ENCODE measurements at places on chromosomes 3 and 15.

DNA sequence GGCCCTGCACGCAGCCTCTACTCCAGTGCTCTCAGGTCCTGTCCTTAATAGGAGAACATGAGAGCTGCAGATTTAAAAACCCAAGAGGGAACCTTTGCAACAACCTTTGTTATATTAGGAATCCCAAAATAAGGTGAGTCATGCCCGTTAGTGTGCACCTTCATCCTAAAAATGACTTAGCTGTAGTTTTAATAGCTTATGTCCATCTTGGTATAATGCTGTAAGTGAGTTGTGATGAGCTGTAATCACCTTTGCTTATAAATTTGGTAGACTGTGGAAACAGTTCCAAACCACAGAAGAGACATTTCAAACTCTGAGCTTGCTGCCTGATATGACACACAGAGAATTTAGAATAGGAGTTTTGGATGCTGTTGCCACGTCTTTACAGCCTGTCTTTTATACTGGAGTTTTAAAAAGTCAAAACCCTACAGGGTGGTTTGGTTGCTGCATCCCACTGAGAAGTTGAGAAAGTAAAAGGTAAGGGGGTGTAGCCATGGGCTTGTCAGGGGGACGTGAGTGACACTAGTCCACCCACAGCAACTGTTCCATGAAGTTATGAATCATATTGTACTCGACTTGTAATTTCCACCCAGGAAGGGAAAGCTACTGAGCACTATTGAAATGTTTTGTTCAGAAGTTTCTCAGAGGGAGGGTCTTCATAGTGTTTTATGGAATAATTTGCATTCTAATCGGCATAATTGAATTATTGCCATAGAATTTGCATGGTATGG, 27.4 kb upstream of the CD47 start:
- no peak for DNase-seq

- DNase-seq = no peak
Observed at GRCh38 chr3:185537369-185537970, 14.9 kb downstream of the LIPH start.

DNA sequence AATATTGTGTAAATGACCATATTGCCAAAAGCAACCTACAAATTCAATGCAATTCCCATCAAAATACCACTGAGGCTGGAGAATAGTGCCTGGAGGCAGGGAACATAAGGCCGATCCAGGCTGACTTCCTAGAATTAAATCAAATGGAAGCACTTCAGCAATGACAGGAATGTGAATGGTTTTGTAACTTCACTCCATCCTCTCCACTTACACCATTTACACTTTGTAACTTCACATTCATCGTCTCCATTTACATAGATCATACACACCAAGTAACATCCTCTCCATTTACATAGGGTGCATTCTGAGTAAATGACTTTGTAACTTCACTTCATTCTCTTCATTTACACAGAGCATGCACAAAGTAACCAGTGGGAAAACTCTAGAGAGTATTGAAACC, 11.6 kb downstream of the STRIT1 start:
- DNase-seq = no peak

GRCh38 chr15:59590027-59590426, 21.6 kb upstream of the GCNT3 start:
- DNase-seq = no peak

DNA sequence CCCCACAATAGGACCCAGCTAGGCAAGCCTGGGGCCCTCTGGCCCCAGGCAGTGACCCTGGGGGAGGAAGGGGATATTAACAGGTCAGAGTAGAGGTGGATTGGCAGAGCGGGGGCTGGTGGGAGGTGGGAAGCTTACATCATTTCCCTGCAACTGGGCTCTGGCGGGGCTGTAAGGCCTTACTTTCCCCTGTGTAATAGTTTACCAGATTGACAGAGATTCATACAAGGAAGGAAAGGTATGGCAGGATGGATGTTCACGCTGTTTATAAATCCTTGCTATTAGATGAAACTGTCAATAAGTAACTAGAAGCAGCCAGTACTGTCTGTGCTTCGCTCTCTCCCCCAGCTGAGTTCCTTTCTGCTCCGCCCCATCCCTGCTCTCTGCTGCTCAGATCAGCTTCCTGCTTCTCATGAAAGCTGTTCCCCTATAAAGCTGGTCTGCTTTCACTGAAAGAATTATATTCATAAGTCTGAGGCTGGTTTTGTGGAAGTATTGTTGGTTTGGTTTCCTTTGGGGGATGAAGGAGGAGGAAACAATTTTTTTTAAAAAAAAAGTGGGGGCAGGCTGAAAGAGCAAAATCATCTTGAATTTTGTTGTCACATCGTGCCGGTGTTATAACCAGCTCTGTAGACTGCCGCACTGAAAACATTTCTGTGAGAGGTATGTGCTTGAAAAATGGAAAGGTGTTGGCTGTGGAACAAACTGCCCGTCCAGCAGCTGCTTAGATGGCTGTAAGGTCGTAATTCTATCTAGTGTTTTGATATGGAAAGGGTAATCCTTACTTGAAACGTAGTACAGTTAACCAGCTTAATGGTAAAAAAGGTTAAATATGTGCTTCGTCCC, 76.4 kb downstream of the BBX start:
- DNase-seq = no peak

- DNase-seq = no peak
Observed at GRCh38 chr3:113758389-113759024, 11.7 kb downstream of the ATP6V1A start.

DNA sequence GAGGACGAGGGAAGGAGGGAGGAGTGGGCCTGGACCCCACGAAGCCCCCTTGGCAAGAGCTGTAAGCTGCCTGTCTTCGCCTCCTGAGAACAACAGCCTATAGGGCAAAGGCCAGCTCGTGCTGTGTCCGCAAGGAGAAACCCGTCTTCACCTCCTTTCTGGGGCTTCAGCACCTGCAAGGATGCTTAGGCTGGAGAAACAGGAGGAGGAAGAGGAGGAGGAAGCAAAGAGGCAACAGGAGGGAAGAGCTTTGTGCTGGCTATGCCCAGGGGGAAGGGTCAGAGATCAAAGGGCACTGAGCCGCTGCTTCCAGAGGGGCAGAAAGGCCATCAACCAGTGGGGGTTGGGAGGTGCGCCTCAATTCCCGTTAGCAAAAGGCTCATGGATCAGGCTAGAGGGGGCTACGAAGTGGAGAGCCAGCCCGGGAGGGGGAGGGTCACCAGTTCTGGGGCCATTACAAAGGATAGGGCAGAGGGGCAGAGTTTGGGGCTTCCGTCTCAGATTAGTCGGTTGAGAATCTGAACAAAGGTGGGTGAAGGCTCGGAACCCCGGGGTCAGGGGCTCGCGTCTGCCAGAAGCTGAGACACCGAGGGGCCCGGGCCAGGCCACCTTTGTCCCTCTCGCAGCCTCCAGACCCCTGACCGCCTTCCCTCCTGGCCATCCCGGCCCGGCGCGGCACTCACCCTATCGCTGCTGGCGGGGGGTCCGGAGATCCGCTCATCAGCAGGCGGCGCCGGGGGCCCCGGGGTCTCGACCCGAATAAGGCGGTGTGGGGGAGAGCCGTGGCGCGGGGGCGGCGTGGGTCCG, 792 bp downstream of the SHF start:
- DNase-seq = no peak

- DNase-seq = no peak
Observed at GRCh38 chr15:85649372-85649771, 145.4 kb downstream of the KLHL25 start.

GRCh38 chr3:12462159-12462947, 21.9 kb upstream of the TSEN2 start:
- no peak for DNase-seq

DNA sequence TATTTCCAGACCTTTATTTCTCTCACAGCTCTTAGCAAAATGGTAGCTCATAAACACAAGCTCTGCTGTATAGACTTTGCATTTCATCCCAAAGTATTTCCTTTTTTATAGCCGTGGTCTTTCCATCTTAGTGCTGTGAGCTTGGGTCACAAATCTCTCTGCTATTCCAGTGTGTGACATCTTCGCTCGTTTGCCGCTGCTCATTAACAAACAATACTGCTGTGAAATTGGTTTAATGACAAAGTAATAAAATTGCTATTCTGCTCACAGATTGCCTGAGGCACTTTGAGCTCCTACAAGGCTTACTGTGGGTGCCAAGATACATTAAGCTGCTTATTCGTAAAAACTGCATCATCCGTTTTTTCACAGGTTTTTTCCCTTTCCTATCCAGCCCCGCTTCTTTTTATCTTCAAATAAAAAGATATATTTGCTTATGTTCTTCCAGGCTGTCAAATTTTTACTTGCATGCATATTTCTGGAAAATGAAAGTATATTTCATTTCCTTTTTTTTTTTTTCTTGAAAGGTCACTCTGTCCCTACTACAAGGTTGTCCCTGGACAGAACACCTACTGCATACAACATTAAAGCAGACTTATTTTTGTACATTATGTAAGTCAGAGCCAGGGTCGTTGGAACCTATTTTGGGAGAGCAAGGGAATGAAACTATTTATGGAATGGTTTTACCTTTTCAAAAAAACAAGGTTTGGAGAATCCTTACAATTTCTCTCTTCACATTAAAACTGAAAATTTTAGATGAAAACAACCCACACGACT, 174.5 kb downstream of the MEIS2 start:
- no peak for DNase-seq

DNA sequence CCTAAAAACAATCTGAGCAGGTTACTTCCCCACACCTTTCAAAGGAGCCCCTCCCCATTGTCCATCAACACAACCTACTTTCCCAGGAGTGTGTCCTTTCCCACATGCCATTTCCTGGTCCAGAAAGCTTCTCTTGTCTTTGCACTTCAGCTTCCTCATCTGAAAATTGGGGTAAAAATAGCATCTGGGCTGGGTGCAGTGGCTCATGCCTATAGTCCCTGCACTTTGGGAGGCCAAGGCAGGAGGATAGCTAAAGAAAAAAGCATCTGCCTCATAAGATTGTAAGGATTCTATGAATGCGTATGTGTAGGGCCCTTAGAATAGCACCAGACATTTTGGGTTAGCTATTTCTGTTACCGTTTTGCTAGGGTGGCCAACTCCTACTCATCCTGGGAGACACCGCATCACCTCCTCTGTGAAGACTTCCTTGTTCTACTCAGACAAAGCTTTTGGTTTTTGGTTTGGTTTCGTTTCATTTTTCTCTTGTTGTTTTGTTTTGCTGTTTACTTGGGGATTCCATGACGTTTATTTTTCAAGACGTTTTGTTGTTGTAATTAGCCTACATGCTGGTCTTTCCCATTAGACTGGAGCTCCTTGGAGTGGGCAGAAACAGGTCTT, 224.4 kb upstream of the TLE3 start:
- DNase-seq = no peak

DNA sequence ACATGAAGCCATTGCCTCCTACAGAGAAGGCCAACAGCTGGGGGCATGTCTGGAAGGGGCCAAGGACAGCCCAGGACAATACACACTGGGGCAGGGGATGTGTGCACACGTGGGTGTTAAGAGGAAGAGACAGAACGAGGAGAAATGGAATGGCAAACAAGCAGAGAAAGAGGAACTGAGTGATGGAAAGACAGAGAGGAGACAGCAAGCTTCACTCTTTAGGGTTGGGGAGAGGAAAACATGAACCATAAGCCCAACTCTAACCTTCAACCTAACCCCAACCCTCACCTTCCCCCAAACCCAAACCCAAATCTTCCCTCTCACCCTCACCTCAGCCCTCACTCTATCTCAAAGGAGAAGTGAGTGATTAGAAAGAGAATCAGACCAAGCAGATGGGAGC, 11.9 kb upstream of the PARL start:
- DNase-seq = no peak

DNA sequence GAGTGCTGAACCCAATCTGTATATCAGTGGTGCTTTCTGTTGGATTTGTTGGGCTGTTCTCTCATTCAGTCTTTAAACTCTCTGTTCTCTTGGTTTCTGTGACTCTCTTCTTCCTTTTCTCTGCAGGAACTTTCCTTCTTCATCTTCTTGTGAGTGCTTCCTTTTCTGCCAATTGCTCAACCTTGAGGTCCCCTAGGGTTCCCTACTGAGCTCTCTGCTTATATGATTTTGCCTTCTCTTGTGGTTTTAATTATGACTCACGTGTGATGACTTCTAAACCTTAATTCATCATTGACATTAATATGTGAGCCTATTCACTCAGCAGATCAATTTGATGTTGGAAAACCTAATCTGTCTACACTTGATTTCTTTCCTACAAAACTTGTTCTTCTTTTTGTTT, 39.4 kb downstream of the MOBP start:
- DNase-seq = no peak

GRCh38 chr3:55826731-55827496, 339.8 kb upstream of the WNT5A start:
- DNase-seq = no peak

- no peak for DNase-seq
Observed at GRCh38 chr3:109678600-109678999, 341.3 kb upstream of the DPPA4 start.

GRCh38 chr3:25856902-25857518, 67.1 kb downstream of the OXSM start:
- no peak for DNase-seq

- no peak for DNase-seq
Observed at GRCh38 chr15:98126326-98127085, 166.0 kb downstream of the ARRDC4 start.

- no peak for DNase-seq
Observed at GRCh38 chr3:152499791-152500385, 231.2 kb downstream of the MBNL1 start.

DNA sequence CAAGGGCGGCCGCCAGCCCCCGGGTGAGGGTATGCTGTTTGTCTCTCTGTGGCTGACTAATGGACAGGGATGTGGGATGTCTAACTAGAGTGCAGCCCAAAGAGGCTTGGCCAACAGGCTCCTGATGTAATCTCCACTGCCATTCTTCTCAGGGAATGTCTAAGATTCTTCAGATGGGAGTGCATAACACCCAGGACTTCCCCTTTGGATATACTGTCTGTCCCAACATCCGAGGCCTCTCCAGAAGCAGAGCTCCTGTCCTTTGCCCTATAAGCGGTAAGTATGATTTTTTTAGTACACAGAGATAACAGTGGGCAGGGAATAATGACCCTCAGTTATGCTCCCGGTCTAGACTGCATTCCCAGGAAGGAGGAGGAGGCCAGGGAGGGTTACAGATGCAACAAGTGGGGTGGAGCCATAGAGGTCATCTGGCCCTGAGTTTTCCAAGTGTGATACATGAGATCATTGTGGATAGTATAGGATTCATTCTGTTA, 62.5 kb upstream of the SLCO2A1 start:
- no peak for DNase-seq

DNA sequence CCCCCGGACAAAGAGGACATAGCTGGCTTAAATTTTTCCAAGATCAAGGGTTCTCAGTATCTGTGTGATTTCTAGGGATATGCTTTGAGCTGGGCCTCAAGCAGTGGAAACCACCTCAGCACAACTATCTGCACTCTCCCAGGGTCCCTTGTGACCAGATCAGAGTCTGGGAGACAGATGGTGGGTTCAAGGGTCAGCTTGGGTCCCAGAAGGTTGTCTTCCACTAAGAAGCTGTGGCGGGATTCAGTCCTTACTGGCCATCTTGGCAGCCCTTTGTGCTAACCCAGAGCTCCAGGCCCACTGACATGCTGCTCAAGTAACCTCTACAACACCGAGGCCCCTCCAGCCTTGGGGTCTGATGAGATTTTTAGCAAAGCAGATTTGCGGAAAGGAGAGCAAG, 2.7 kb downstream of the INSYN1 start:
- no peak for DNase-seq

Measured in occipital lobe (tissue), 3 donors.